ENCODE measurements at places on chromosomes 12 and 14.

DNA sequence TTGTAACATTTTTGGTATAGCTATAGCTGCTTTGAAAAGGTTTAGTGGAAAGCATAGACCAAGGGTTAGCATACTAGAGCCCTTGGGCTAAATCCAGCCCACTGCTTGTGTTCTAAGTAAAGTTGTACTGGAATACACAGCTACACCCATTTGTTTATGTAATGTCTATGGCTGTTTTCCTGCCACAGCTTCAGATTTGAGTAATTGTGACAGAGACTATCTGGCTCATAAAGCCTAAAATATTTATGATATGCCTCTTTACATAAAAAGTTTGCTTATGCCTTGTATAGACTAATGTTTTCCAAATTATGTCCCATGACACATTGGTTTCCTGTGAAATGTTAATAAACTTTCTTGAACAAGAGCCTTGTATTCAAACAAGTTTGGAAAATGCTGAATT, 234.8 kb upstream of the ATP2B1 start:
- no peak for DNase-seq

DNA sequence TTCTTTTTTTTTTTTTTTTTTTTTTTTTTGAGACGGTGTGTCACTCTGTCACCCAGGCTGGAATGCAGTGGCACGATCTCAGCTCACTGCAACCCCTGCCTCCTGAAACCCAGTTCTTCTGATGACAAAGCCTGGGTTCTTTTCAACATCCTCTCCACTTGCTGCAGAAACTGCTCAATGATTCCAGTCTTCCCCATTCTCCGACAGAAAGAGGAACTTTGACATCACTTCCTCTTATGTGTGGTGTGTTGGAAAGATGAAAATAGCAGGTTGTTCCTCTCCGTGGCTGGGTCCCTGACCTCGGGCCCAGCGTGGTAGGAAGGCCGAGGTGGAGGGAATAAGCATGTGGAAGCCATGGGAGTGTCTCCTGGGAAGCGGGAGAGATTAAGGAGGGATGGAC, 198.4 kb downstream of the PHETA1 start:
- no peak for DNase-seq

- peak; percentile 50 for DNase-seq
These were observed 5.9 kb downstream of the GPR84 start for GRCh38 chr12:54358191-54358944.

DNA sequence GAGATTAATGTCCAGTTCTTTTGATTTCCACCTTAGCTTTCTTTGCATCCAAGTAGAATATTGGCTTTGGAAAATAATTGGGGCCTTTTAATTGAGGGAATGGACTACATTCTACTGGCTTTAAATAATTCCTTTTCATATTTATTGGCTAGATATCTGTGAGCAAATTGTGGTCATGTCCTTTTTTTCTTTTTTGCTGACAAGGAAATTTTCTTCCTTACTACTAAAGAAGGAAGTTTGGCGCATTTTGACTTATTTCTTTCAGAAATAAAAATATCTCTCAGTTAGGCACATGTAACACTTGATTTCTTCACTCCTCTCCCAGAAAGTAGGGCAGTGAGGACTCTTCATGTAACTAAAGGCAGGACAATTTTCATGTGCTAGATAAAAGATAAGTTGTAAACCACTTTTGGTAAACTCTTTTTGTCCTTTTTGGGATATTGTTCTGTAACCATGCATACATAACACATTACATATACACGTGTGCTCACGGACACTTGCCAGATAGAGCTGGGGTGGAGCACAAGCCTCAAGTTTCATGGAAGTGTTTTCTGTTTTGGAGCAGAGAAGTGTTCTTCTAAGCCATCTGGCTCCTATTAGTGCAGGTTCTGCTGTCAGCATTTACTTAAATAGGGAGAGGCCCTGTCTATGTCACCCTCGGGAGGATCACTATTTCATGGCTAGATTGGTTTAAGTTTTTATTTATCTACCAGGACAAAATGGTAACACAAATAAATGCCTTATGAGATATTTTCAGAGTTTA, 85.1 kb upstream of the LRIG3 start:
- peak; percentile 28 for DNase-seq

All from fibroblast of skin of right biceps (primary cell).